ENCODE measurements at places on chromosomes 12 and 14.

GRCh38 chr12:32435921-32436705, 36.8 kb downstream of the FGD4 start:
- DNase-seq, result peak; percentile 80

DNA sequence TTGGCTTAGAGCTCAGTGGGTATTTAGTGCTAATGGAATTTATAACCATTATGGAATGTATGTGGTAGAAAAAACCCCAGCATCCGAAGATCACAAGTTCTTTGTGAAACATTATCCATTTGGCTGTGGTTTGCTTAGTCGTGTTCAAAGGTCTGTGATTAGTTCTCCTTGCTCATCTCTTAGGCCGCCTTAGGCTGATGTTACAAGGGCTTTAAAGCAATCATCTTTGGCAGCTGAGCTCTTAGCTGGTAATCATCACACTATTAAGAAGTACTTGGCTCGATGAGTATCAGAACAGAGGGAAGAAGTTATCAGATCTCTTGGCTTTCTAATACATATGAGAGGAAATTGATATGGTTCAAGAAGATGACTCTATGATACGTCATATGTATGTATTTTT, 124.1 kb upstream of the E2F7 start:
- DNase-seq, result peak; percentile 75

DNA sequence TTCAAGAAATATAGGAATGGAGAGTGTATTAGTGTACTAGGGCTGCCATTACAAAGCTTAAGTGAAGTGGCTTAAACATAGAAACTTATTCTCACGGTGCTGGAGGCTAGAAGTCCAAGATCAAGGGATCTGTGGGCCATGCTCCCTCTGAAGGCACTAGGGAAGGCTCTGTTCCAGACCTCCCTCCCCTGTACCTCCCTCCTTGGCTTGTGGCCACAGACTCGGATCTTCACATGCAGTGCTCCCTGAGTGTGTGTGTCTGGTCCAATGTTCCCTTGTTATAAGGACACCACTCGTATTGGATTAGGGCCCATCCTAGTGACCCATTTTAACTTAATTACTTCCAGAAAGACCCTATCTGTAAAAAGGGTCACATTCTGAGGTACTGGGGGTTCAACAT, 225.6 kb downstream of the VRK1 start:
- no peak for DNase-seq

DNA sequence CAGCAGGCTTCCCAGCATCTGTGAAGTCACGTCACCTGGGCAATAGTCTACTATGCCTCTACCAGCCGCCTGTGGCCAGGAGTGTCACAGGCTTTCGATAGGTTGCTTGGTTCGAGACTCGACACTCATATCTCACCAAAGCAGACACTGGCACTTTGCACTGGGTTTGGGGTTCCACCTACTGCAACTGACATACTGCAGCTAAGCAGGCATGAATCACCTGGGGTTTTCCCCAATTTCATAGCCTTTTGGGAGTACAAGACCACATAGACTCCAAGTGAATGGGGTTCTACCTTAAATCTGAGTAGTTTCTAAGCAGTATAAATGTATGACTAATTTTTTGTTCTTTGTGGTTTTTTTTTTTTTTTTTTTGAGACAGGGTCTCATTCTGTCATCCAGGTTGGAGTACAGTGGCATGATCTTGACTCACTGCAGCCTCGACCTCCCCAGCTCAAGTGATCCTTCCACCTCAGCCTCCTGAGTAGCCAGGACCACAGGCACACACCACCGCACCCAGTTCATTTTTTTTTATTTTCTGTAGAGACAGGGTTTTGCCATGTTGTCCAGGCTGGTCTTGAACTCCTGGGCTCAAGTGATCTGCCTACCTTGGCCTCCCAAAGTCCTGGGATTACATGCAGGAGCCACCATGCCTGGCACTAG, 32.1 kb downstream of the DMAC2L start:
- DNase-seq, result peak; percentile 47

GRCh38 chr12:59570145-59570544, 25.7 kb upstream of the SLC16A7 start:
- peak; percentile 46 for DNase-seq

GRCh38 chr12:5807090-5807414, 138.0 kb downstream of the ANO2 start:
- peak; percentile 7 for DNase-seq

- DNase-seq, result peak; percentile 57
Observed at GRCh38 chr12:123971770-123972456, 718 bp downstream of the CCDC92 start.

GRCh38 chr14:93716002-93716745, 72.1 kb downstream of the PRIMA1 start:
- no peak for DNase-seq

DNA sequence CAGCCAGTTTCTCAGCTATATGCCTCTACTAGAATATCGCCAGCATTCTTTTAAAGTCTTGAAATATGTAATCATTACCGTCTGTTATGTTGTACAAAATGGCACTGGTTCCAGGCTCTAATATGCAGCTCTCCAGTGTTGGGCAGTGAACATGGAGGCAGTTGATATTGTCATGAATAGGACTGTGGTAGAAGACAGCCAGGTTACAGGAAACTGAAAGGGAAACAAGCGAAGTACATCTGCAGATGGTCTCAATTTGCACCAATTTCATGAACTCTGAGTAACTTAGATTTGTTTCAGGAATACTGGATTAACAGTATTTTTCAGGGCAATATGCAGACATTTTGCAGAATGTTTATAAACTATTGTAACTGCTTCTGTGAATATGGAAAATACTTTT, 13.4 kb upstream of the KLHL42 start:
- no peak for DNase-seq

DNA sequence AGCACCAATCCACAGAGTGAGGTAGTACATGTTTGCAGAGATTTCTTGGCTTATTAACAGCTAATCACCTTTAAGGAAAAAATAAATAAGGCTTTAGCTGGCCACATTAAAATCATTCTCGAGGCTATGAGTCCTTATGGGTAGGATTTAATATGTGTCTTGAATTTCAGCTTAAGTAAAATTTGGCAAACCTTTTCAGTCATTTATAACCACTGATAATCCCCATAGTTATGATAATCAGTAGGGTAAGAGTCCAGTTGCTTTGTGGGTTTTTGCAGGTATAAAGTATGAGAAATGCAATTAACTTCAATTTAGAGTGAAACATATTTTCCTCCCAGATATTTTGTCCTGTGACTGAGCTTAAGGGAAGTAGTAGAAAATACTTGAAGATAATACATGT, 1458.9 kb upstream of the FLRT2 start:
- no peak for DNase-seq

DNA sequence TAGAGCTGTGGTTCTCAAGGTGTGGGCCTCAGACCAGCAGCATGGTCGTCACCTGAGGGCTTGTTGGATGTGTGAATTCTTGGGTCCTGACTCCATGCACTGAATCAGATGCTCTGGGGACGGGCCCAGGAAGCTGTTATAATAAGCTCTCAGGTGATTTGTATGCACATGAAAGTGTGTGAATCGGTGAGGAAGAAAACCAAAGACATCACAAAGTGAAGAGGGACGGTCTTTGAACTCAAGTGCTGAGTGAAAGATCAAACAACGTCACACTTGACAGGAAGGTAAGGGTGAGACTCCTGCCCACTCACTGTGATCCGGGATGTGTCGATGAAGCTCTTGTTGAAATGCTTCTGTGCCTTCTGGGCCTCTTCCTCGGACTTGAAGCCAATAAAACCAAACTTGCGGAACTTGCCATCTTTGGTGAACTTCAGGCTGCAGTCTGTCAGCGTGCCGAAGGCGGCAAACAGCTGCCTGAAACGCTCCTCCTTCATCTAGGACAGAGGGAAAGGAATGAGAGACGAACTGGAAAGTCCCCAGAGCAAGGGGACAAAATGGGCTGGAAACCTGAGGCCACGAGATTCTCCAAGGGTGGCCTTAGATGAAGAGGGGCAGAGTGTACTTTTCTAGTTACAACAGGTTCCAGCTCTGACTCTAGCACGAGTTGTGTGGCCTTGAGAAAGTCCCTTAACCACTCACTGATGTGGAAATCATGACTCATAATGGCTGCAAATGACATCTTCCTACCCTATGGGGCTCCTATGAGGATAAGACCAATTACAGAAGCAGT, 4.0 kb downstream of the RBM19 start:
- peak; percentile 89 for DNase-seq

- no peak for DNase-seq
Observed at GRCh38 chr12:29980304-29980703, 196.6 kb upstream of the TMTC1 start.

DNA sequence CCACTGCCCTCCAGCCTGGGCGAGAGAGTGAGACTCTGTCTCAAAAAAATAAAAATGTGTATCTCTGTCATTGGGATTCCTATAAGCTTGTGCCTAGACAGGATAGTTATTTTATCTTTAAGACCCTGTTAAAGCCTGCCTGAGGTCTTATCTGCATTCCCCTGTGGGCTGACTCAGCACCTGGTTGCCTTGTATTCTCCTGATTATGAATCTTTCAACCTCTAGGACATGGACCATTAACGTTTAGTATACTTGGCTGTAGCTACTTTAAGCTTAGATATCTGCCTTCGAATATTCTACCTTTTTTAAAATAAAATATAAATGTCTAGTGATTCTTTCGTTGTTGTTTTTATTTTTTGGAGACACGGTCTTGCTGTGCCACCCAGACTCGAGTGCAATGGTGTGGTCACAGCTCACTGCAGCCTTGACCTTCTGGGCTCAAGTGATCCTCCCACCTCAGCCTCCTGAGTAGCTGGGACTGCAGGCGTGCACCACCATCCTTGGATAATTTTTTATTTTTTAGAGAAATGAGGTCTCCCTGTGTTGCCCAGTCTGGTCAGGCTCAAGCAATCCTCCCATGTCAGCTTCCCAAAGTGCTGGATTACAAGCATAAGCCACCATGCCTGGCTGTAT, 41.3 kb downstream of the RESF1 start:
- no peak for DNase-seq

GRCh38 chr12:51692016-51692415, 101.0 kb downstream of the SCN8A start:
- DNase-seq, result no peak

- DNase-seq, result peak; percentile 89
Observed at GRCh38 chr12:71710276-71711125, 24.6 kb downstream of the TMEM19 start.

- peak; percentile 7 for DNase-seq
Observed at GRCh38 chr12:108381787-108382436, 42.8 kb upstream of the CMKLR1 start.

- peak; percentile 80 for DNase-seq
Observed at GRCh38 chr12:89370850-89371249, 18.5 kb upstream of the DUSP6 start.

GRCh38 chr14:102150083-102150482, 10.4 kb downstream of the WDR20 start:
- no peak for DNase-seq

GRCh38 chr12:104994336-104994735, 8.2 kb downstream of the NOPCHAP1 start:
- DNase-seq, result no peak

GRCh38 chr14:102949062-102949800, 26.8 kb downstream of the AMN start:
- peak; percentile 38 for DNase-seq

DNA sequence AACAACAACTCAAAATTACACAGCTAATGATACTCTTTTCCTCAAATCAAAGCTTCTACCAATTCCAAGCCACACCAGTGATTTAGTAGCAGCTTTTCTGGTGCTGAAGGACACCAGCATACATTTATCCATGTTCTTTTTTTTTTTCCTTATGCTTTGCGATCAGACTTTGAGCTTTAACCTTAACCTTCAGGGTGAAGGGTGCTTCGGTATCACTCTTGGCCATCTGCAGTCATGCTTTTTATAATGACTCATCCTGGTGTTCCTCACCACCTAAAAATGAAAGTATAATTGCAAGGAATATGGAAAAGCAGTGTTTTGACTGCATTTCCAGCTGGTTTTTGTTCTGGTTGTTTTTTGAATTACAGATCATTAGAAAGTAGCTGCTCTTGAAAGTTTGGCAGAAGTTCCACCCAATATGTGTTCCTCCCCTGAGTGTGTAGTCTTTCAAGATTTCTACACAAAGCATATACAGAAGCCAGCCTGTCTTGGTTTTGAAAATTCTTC, 1.3 kb upstream of the SLC41A2 start:
- DNase-seq, result peak; percentile 53

DNA sequence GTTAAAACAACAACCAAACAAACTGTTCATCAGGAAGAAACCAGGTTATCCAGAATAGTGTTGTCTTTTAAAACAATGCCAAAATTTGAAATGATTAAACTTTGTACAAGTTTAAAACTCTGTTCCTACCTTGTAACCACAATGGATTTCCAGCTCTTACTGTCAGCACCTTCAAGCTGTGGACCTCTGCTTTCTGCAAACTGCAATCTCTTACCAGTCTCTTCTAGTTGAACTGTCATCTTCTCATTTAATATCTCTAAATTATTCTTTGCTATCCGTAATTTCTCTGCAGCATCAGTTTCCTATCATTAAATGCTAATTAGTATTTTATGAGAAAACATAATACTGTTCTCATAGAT, 29.5 kb upstream of the C12orf50 start:
- DNase-seq, result no peak

GRCh38 chr14:55893705-55894104, 224.5 kb upstream of the PELI2 start:
- DNase-seq, result no peak

DNA sequence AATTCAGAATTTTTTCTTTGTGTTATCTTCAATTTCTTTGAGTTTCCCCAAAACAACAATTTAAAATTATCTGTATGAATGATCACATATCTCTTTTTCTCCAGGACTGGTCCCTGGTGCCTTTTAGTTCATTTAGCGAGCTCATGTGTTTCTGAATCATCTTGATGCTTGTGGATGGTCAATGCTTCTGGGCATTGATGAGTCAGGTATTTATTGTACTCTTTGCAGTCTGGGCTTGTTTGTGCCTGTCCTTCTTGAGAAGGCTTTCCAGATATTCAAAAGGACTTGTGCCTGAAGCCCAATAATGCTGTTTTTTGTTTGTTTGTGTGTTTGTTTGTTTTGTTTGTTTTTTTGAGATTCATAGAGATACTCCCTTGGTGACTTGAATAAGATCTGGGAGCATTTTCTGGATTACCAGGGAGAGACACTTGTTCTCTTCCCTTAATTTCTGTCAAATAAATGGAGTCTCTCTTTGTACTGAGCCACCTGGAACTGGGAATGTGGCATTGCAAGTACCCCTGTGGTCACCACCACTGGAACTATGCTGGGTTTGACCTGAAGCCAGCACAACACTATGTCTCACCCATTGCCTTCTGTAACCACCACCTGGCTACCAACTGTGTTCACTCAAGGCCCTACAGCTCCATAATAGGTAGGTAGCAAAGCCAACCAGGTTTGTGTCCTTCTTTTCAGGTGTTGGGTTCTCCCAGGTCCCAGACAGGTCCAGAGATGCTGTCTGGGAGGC, 56.3 kb downstream of the SLC6A15 start:
- DNase-seq, result peak; percentile 38

GRCh38 chr12:131765961-131766360, 55.1 kb downstream of the SFSWAP start:
- no peak for DNase-seq

GRCh38 chr14:89851106-89851505, 103.4 kb downstream of the EFCAB11 start:
- no peak for DNase-seq

DNA sequence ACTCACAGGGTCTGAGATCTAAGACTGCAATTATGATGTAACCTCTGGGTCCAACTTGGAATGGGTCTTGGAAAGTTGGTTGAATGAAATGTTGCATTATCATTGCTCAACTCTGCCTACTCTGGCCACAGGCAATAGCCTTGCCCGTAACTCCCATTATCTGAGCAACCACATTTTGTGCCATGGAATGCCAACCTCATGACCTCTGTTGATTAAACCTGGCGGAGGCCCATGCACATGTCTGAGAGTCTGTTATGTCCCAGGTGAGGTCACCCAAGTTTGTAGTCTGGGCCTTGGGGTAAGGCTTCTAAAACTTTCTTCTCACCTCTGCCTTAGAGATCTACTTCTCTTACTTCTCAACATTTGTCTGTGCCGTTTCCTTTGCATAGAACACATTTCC, 140.9 kb downstream of the TBX5 start:
- DNase-seq, result no peak
